ENCODE measurements at places on chromosomes 4 and X. TPM values are rescaled to one million over a fixed set of nuclear protein-coding genes. Genes with fewer than 3 reads are reported as not detected.

The TLR7 gene
- not detected for total RNA-seq

- DNase-seq: no peak
Measured at GRCh38 chr4:65798498-65799127, 128.3 kb upstream of the EPHA5 start.

DNA sequence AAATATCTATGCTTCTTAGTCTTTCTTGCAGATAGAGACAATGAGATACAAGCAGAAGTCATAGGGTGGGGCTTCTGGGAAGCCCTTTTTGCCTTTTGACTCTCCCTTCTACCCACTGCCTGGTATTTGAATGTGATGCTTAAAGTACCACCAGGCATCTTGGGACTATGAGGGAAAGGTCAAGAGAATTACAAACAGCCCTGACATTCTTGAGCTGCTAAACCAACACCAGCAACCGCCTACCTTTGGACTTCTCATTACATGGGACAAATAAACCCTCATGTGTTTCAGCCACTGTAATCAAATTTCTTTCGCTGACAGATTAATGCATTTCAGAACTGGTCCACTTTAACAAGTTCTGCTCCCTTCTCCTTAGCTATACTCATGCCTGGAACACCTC is 112.8 kb downstream of the LUZP4 start:
- DNase-seq: no peak

DNA sequence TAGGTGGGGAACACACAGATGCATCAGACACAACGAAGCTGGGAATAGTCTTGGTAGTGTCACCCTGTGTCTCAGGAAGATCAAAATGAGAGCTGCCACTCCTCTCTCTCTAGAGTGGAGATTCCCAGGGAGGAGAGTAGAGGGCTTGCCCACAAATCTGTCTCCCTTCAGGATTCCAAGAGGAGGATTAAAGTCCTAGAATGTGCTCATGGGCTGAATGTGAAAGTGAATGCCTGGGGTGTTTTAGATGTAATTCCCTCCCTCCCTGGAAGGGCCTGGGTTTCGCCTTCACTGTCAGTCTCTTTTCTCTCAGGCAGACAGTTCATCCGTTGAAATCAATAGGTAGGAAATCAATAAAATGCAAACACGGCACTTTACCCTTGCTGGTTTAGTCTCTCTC is 282.6 kb upstream of the PPARGC1A start:
- DNase-seq: no peak

- no peak for DNase-seq
Measured at GRCh38 chr4:141473952-141474351, 162.4 kb upstream of the IL15 start.

- DNase-seq: peak; percentile 30
Measured at GRCh38 chr4:3880615-3881120, 114.5 kb downstream of the ADRA2C start.

The DNAAF6 gene
- not detected for total RNA-seq

GRCh38 chr4:17168571-17168970 is 270.1 kb upstream of the LDB2 start:
- DNase-seq: peak; percentile 88

The XG gene
- not detected for total RNA-seq

DNA sequence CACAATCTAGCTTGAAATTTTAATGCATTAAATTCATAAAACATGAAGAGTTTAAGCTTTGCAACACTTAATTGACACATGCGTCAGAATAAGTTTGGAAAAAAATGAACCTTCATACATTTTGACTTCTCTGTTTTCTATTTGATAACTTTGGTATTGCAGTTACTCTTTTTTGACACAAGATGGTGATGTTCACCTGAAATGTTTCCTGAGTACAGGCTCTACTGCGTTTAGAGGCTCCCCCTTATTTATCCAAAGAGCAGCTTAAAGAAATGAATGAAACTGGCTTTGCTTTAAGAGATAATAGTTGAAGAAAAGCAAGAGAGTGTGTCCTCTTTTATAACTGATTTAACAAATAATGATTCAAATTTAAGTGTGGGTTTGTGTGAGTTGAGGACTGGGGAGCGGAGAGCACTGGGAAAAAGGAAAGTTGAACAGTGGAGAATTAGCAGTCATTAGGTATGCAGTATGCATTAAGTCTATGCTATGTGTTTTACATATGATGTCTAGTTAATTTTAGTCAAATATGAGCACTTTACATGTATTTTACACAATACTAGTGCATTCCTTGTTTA is 180.6 kb upstream of the NUDT6 start:
- DNase-seq: peak; percentile 52

GRCh38 chr4:5361968-5362367 is 310.7 kb downstream of the STK32B start:
- peak; percentile 22 for DNase-seq

GRCh38 chr4:186307497-186307896 is 41.5 kb downstream of the F11 start:
- DNase-seq: no peak

- DNase-seq: no peak
Measured at GRCh38 chr4:22869235-22869634, 176.5 kb downstream of the GBA3 start.

DNA sequence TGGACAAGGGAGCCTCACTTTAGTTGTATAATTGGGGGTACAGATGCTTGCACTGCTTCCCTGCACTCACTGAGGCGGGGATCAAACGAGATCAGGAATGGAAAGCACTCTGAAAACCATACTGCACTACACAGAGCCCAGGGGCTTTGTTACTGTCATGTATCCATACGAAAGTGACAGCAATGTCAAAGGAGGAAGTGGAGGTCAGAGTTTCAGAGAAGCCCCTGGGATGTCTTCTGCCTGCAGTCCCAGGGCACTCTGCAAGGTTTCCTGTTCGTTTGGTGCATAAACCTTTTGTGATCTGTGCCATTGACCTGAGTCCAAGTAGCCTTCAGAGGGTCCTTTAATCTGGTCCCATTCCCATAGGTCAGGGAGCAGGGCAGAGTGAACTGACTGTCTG is 31.2 kb downstream of the RNF175 start:
- DNase-seq: no peak

The SSX4B gene
- total RNA-seq: not detected

DNA sequence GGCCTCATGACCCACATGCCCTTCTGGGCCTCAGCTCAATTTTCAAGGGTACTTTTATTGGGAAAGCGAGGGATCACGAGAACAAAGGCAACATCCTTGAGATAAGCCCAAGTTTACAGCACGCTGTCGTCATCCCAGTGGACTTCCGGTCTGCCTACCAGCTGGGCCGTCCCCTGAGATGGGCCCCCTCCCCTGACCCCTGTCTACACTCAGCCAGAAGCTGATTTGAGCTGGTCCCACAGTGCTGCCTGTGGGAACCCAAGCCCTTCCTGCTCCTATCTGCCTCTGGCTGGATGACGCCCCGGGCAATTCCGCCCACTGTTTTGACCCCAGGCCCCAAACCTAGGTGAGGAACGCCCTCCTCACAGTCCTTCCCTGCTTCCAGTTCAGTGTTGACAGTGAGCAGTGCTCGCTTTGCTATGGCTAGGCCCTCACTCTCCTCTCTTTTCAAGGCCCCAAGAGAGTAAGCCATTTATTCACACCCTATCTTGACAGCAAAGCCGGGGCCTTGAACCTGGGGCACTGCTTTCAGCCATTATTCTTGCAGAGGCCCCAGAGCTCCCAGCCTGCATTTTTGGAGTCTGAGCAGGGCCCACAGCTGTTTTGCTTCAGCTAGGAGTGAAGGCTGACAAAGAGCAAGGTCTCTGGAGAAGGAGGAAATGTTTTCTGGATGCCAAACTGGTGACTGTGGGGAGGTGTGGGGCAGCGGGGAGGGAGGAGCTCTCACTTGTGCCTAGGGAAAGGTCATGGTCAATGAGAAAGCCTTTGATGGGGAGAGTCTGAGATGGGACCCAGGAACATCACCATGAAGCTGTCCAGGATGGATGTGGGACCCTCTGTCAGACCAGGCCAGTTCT is 164.6 kb upstream of the BCOR start:
- DNase-seq: peak; percentile 84

DNA sequence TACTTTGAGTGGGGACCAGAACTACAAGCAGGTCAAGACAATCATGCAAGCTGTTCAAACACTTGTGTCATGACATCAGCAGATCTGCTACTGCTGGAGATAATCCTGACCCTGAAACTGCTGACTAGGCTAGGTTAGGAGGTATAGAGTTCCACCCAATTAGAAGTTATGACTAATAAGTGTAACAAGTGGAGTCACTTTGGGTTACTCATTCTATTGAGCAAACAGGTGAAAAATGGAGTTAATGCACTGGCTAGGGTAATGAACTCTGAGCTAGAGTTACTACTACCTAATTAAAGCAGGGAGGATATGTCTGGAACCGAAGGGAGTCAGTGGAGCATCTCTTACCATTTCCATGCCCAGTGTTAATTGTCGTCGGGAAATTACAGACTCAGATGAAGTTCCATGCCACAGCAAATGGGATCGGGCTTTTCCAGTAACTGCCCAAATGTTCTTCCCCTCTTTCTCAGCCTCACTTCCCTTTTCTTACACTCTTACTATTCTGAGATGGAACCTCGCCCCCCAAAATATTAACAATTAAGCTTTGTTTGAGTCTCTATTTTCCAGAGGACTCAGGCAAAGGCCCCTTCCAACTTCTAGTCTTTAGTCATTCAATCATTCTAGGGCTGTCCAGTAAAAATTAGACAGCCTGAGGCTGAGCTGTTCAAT is 19.8 kb upstream of the MANBA start:
- no peak for DNase-seq

GRCh38 chr4:17665346-17665745 is 50.9 kb downstream of the MED28 start:
- no peak for DNase-seq

- no peak for DNase-seq
Measured at GRCh38 chr4:145824463-145824862, 114.2 kb downstream of the ZNF827 start.

The SPON2 gene
- total RNA-seq: 7.7 TPM

The CFAP299 gene
- total RNA-seq: not detected
